Stimulated activated CD4-positive, alpha-beta T cell treated with anti-CD3 and anti-CD28 coated beads, Interleukin-4, amount 100 ng/mL, for 4 hours (primary cell): ENCODE measurements at places on chromosomes 7 and 10.

DNA sequence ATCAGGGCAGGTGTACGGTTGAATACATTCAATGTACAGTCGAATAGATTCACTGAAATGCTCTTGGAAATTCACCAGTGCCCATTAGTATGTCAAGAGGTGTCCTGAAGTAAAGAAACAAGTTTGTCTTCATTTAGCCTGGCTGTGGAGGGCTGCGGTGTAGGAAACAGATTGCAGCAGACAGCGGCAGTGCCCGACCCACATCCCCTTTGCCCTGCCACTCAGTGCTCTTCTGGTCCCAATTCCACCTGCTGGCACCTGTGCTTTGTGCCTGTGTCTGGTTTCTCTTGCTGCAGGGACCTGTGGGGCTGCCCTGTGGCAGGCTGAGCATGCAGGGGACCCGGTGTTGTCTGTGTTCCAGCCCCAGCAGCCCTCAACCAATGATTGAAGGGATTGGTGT, 183.7 kb downstream of the RPS24 start:
- DNase-seq: no peak

GRCh38 chr10:79047875-79048638, 20.7 kb upstream of the ZMIZ1 start:
- peak; percentile 30 for DNase-seq

GRCh38 chr10:106900016-106900652, 264.4 kb downstream of the SORCS1 start:
- DNase-seq: no peak

- no peak for DNase-seq
These were observed 27.1 kb upstream of the NKX6-2 start for GRCh38 chr10:132813001-132813401.

GRCh38 chr10:107618504-107618994, 454.0 kb upstream of the SORCS1 start:
- no peak for DNase-seq

DNA sequence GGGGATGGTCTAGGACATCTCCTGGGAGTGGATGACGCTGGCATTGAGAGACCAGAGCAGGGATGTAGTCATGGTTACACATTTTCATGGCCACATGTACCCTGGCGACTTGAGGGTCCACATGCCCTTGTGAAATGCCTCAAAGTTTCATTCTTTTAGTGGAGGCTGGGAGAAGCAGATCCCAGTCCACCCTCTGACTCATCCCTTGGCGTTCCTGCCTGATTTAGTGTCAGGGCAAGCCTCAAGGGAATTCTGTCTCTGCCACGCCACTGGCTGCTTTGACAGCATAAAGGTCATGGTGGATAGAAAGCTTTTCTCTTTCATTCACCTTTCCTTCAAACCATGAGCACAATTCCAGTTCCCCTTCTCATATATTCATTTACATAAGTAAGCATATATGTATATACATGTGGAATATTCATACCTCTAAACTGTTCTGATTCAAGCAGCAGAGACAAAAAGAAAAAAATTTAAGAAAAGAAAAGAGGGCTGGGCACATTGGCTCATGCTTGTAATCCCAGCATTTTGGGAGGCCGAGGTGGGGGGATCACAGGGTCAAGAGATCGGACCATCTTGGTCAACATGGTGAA, 21.8 kb upstream of the KIF5B start:
- no peak for DNase-seq

- DNase-seq: no peak
These were observed 2.1 kb downstream of the IFIT5 start for GRCh38 chr10:89416465-89416864.

- DNase-seq: no peak
These were observed 90.1 kb downstream of the NPSR1 start for GRCh38 chr7:34747867-34748727.

DNA sequence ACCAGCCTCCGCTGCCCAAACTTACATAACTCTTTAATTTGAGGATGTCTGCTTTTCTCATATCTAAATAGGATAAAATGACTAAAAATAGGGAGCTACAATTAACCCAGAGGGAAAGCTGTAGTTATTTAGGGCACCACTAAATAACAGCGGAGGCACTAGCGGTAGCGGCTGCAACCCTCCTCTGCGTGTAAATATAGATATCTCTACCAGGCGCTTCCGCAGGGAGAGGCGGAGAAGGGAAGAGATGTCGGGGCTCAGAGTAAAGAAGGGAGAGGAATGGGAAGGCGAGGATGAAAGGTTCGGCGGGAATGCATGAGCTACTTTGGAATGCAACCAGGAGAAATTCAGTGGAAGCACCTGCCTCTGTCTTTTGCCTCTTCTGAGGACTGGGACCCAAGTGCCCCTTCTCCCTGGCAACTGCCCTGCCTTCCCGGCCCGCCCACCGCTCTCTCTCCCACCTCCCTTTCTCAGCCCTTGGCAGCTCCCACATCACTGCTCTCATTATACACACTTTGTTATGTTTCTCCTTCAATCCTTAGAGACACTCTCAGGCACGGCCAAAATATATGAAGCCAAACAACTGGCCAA, 698.3 kb downstream of the PARD3 start:
- DNase-seq: no peak

- DNase-seq: no peak
These were observed 73.2 kb downstream of the AASS start for GRCh38 chr7:122070834-122071233.

GRCh38 chr7:43572516-43573049, 10.3 kb upstream of the STK17A start:
- peak; percentile 37 for DNase-seq

DNA sequence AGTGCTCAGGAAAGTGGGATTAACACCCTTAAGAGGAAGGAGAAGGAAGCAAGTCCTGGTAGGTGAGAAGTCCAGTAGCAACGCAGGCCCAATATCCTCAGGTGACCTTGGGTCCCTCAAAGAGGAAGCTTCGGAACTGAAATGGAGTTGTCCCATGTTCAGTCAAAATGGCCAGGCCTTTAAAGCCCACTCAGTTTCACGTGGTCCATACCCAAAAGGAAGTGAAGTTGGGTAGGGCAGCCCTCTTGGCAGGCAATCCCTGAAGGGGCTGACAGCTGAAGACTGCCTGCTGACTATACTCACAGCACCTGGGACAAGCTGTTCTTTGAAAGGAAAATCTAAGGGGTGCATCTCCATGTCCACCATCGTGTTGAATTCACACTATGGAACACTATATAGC, 3.0 kb downstream of the GSAP start:
- DNase-seq: no peak

GRCh38 chr7:129083525-129083924, 28.6 kb upstream of the TNPO3 start:
- DNase-seq: no peak

GRCh38 chr10:128814782-128815181, 652.3 kb upstream of the MGMT start:
- no peak for DNase-seq

GRCh38 chr7:151873402-151873965, 3.4 kb downstream of the PRKAG2 start:
- DNase-seq: no peak

DNA sequence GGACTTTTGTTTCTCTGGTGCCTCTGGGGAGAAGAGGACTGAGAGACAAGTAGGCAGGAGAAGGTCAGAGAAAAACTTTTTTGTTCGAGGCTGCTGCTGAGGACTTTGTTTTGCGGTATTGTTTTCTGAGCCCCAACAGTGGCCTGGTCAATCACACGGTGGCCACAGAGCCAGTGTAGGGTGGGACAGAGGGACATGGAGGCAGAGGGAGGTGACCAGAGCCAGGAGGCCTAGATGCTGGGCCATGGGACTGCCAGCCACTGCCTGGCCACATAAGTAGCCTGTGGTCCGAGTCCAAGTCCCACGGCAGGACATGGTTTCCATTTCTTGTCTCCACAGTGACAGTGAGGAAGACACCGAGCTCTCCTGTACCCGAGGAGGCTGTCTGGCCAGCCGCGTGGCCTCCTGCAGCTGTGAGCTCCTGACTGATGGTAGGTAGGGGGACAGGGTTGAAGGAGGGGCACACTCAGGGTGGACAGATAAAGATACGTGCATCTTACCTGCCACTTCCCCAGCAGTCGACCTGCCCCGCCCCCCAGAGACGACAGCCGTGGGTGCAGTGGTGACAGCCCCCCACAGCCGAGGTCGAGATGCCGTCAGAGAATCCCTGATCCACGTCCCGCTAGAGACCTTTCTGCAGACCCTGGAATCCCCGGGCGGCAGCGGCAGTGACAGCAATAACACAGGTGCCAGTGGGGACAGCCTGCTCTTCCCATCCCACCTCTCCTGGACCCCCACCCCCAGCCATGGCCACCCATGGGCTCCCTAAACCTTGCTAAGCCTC, 27.5 kb downstream of the SH2B2 start:
- no peak for DNase-seq

DNA sequence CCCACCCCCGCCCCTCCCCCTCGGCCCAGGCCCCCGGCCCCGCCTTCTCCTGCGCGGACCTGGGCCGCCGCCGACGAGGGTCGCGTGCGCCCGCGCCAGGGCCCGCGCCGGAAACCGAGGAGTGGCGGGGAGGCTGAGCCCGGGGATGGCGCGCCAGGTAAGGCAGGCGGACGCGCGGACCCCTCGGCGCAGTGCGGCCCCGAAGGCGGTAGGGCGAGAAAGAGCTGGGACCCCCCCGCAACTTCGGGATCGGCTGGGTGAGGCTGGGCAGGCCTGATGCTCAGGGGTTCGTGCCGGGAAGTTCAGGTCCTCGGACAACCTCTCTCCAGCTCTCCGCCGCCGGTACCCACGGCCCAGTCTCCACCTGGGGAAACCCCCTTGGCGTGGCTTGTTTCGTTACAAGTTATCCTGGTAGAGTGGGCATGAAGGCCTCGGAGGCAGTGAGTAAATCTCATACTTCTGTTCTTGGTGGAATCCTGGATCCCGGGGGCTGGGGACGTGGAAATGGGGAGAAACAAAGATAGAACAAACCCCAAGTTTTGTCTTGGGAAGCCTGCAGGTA, 58.4 kb downstream of the ZNF467 start:
- DNase-seq: peak; percentile 49

GRCh38 chr7:83204715-83205114, 42.0 kb upstream of the PCLO start:
- no peak for DNase-seq

DNA sequence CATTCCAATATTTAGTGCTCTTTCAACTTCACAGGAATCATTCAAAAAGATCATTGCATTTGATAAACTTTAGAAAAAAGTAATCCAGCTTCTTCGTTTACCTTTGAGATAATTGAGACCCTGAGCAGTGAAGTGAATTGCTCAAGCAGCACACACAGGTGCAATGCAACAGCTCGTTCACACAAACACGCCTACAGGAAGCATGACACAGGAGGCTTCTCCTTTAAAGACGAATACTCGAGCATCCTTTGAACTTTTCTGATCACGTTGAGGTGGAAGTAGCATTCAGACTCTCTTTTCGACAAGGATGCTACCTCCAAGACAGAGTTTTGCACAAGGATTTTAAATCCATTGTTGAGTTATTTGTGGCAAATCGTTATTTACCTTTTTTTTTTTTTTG, 18.0 kb upstream of the RSU1 start:
- peak; percentile 56 for DNase-seq

GRCh38 chr7:46979439-46979838, 602.5 kb downstream of the TNS3 start:
- no peak for DNase-seq

GRCh38 chr7:68663392-68663791, 934.9 kb upstream of the AUTS2 start:
- DNase-seq: no peak

DNA sequence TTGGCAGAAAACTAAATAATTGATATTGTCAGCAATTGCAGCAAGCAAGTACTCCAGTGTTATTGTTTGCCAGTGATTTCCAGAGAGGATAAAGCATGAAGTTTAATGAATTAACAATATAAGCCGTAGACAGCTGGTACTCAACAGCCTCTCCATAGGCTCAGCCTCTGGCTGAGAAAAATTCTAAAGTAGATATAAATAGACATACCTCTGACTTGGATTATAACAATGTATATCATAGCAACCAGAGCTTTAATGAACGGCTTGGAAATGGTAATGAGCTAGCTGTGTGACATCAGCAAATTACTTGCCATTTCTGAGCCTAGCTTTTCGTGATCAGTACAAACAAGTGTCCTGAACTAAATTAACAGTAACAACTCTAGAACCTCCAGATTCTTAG, 1055.4 kb upstream of the AUTS2 start:
- no peak for DNase-seq

GRCh38 chr10:92590623-92591549, 2.0 kb upstream of the KIF11 start:
- DNase-seq: no peak

GRCh38 chr10:5284311-5285057, 80.3 kb upstream of the UCN3 start:
- peak; percentile 44 for DNase-seq

- DNase-seq: no peak
These were observed 128.9 kb downstream of the ZNF365 start for GRCh38 chr10:62502995-62503613.

DNA sequence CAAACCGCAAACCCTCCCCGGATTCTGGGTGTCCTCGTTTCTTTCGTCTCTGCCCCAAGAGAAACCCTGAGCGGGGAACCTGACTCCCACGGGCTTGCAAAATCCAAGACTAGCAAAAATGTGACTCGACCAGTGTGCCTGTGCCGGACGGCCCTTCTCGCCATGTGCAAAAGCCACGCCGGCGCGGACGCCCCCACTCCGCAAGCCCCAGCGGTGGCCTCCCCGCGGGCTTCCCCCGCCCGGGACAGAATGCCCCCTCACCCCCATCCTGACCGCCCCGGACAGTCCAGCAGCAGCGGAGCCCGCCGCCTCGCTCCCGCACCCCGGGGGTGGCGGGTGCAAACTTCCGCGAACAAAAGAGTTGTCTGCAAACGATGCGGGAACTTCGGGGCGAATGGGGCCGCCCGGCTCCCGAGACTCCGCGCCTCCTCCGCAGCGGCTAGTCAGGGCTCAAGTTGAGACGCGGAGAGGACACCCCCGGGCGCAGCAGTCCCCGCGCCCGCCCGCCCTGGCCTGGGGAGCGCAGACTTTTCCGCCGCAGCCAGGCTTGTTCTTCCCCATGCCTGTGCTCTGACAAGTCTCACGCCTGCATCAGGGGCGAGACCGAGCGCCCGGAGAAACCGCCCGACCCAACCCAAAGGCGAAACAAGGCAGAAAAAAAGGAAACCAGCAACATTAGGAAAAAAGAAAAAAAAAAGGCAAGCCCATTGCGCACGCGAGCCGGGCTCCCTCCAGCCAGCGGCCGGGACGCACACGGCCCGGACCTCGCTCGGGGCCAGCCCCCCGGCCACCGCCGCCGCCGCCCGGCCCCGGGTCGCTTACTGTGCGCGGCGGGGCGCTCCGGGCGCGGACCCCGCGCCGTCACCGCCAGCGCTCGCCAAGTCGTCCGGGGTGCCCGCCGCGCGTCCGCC, 732 bp downstream of the FAM53B start:
- peak; percentile 37 for DNase-seq

GRCh38 chr10:75801121-75801520, 369.7 kb downstream of the LRMDA start:
- DNase-seq: no peak
